Amygdala (tissue), 56 donors: ENCODE measurements at places on chromosomes 13 and 19.

GRCh38 chr13:96417939-96418685 is 328.2 kb downstream of the HS6ST3 start:
- DNase-seq = no peak

DNA sequence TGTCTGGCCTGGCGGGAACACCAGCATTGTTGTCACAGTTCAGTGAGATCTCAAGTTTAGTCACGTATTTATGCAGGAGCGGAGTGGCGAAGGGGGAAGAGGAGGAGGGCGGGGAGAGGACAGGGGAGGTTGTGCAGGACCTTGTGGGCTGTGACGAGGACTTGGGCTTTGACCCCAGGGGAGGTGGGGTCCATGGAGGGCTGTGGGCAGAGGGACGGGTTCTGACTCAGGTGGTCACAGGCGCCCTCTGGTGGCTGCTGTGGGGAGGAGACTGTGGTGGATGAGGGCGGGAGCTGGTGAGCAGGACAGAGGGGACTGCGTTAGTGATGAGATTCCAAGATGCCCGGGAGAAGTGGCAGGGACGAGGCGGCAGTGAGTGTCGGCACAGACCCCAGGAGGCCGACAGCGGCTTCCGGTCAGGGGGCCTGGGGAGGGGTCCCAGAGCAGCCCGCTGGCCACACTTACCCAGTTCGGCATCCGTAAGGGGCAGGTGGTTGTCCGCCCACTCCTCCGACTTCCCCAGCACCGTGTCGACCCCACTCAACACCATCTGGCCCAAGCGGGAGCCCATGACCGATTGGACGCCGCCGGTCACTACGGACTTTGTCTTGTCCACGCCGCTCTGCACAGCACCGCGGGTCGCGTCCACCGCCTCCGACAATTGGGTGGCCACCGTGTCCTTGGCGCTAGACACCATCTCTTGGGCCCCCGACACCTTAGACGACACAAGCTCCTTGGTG is 15.7 kb downstream of the PLIN3 start:
- DNase-seq = peak; percentile 24

- DNase-seq = no peak
These were observed 6.9 kb upstream of the FBXL3 start for GRCh38 chr13:77033717-77034302.

GRCh38 chr19:1856698-1857603 is 6.4 kb downstream of the KLF16 start:
- no peak for DNase-seq

GRCh38 chr19:541699-542098 is 2.2 kb upstream of the GZMM start:
- DNase-seq = no peak

DNA sequence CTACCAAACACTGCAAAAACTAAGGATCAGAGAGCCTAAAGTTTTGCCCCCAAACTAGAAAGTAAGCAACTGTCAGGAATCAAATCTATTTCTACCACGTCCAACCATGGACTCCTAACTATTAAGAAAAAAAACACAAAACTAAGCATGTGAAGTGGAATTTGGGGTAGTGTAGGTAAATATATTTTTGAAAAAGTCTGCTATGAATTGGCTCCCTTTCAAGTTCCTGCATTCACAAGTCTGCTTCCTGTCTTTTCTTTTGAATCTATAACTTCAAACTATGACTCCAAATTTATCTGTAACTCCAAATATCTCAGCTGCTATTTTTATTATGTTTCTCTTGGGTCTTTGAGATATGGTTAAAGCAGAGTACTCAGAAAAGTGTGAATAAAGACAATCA is 47.0 kb downstream of the PCDH9 start:
- DNase-seq = no peak

DNA sequence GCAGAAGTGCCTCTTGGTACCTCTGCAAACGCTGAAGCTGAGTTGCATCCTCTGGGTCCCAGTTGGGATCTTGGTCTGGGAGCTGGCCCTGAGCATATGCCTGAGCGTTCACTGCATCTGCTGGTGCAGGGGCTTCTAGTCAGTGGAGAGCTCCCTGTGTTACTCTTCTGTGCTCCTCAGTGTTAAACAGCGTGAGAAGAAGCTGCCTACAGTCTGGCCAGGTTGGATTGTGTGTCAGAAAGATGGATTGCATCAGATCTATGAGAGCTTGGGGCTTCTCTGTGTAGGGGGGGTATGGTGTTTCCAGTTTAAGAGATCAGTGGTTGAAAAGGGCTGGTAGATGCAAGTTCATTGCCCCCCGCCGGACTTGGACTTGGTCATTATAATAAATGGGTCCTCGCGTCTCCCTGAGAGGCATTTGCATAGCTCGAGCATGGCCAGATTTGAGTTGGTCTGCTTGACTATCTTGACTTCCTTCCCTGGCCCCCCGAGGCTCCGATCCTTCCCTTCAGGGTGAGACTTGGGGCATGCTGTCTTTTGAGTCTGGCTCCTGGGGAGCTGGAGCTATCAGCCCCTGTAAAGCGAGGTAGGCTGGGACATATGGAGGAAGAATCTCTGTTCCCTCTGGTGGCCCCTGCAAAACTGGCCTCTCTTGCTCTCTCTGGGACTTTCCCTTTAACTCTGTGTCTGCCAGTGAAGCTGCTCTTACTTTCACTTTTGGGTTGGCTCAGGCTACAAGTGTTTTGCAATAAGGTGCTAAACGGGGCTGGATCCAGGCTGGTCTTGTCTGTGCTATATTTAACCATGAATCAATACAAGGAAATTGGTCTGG is 52.9 kb downstream of the OR10H4 start:
- no peak for DNase-seq

GRCh38 chr13:46555722-46556417 is 2.9 kb downstream of the LRCH1 start:
- DNase-seq = no peak

DNA sequence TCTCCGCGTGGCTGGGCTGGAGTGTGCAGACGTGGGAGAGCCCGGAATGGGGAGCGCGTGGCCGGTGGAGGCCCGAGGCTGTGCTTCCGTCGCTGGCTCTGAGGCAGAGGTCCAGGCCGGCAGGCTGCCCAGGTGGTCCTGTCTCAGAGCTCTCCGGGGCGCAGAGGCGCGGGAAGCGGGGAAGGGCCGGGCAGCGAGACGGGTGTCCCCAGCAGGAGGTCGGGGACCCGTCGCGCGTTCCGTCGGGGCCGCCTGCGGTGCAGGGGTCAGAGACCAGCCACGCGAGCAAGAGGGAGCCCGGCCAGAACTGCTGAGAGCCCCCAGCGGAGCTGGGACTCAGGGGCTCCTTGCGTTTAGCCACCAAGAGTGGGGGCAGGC is 1.3 kb upstream of the C1QTNF9 start:
- no peak for DNase-seq

- no peak for DNase-seq
These were observed 750.3 kb downstream of the OLFM4 start for GRCh38 chr13:53778937-53779336.

GRCh38 chr19:7505682-7506384 is 10.1 kb upstream of the ZNF358 start:
- DNase-seq = no peak

DNA sequence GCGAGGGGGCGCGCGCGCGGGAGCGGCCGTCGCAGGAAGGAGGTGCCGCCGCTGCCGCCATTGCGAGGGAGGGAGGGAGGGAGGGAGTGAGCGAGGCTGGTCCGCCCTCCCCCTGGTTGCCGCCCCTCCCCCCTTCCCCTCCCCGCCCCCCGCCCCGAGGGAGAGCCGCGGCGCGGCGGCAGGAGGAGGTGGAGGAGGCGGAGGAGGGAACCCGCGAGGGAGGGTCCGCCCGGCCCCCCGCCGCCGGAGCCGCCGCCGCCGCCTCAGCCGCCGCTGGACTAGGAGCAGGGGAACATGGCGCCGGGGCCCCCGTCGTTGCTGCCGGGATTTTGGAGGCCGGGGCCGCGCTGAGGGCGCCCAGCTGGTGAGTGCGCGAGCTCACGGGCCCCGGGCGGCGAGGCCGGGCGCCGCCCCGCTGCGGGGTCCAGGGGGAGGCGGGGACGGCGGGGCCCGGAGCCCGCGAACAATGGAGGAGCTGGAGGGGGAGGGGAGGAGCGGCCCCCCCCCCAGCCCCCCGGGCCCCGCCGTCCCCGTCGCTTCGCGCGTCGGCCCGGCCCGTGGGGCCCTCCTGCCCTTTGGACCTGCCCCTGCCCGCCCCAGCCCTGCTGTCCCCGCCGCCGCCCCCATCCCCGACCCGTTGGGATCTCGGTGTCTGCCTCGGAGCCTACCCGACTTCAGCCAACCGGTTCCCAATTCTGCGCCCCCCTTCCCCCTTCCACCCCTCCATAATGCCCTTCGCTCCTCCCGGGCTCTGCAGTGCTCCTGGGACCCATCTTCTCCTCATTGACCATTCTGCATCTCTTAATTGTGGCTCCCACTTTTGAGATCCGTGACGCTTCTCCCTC is at the start of gene ARHGAP35:
Gene ARHGAP35, plus strand, starts transcription at position 152 of the 845 bp plus-strand sequence. CDS start 57,679 bp downstream, outside the sequence.
- peak; percentile 44 for DNase-seq

GRCh38 chr19:42111384-42111783 is 20.9 kb downstream of the POU2F2 start:
- DNase-seq = no peak

GRCh38 chr19:14786421-14786851 is 8.1 kb upstream of the ADGRE2 start:
- DNase-seq = peak; percentile 1

GRCh38 chr13:112055036-112055914 is 11.7 kb upstream of the SOX1 start:
- DNase-seq = no peak

GRCh38 chr13:110965038-110965754 is 50.3 kb upstream of the ANKRD10 start:
- no peak for DNase-seq

- DNase-seq = no peak
These were observed 476.3 kb upstream of the SLITRK1 start for GRCh38 chr13:84358601-84359000.

GRCh38 chr19:7488736-7489353 is at the start of gene PEX11G:
Gene PEX11G, minus strand, starts transcription at chr19:7489035. Its CDS starts 25 bp downstream, at chr19:7489010.
- DNase-seq = peak; percentile 68

- DNase-seq = no peak
These were observed 1.1 kb upstream of the APOE start for GRCh38 chr19:44904426-44904994.

DNA sequence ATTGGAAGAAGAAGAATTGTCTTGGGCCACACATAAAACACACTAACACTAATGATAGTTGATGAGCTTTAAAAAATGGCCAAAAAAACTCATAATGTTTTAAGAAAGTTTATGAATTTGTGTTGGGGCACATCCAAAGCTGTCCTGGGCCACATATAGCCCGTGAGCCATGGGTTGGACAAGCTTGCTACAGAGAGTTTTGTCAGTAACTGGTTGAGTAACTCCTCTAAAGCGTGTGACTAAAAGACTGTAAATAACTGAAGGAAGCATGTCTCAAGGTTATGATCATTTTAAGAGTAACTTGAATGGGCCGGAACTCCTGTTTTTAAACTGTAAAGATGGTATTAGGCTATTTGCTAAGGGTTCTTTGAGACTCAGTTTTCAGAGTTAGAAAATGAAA is 118.0 kb downstream of the KL start:
- DNase-seq = no peak

- no peak for DNase-seq
These were observed 76.1 kb downstream of the KDM4B start for GRCh38 chr19:5045029-5045428.

DNA sequence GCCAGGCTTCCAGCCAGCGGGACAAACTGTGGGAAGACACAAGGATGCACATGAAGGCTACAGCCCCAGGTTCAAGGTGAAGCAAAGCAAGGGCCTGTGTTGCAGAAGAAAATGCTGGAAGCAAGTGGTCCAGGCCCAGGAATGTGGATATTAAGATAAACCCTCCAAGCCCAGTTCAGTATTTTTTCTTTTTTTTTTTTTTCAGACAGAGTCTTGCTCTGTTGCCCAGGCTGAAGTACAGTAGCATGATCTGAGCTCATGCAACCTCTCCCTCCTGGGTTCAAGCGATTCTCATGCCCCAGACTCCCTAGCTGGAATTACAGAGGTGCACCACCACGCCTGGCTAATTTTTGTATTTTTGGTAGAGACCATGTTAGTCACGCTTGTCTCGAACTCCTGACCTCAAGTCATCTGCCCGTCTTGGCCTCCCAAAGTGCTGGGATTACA is 4.4 kb downstream of the PRDX2 start:
- no peak for DNase-seq

- DNase-seq = no peak
These were observed 490.8 kb downstream of the PCDH20 start for GRCh38 chr13:60924856-60925255.

GRCh38 chr19:42280815-42281145 is 11.7 kb downstream of the CIC start:
- DNase-seq = no peak

- no peak for DNase-seq
These were observed 21.7 kb upstream of the LSM14A start for GRCh38 chr19:34150558-34150957.

- no peak for DNase-seq
These were observed 97.5 kb downstream of the INSR start for GRCh38 chr19:7196763-7197118.

DNA sequence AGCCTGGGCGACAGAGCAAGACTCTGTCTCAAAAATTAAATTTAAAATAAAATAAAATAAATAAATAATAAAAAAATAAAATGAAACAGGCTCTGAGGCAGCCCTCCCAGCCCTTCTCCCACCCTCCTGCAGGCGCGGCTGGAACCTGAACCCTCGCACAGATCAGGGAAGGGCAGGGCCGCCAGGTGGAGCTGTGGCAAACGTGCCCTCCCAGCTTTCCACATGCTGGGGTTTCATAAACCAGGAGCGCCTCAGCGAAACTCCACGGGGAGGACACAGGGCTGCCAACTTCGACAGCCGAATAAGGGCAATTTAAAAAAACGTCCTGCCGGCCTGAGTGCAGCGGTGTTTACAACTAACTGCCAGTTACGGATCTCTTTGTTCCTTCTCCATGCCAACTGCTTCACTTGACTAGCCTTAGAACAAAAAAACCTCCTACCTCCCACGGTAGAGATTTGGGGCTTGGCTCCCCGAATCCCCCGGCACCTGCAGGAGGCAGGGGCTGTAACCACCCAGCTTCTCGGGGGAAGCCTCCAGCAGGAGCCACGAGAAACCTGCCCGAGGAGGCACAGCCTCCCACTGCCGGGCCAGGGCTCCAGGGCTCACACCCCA is 15.9 kb downstream of the ZNF787 start:
- DNase-seq = peak; percentile 43

DNA sequence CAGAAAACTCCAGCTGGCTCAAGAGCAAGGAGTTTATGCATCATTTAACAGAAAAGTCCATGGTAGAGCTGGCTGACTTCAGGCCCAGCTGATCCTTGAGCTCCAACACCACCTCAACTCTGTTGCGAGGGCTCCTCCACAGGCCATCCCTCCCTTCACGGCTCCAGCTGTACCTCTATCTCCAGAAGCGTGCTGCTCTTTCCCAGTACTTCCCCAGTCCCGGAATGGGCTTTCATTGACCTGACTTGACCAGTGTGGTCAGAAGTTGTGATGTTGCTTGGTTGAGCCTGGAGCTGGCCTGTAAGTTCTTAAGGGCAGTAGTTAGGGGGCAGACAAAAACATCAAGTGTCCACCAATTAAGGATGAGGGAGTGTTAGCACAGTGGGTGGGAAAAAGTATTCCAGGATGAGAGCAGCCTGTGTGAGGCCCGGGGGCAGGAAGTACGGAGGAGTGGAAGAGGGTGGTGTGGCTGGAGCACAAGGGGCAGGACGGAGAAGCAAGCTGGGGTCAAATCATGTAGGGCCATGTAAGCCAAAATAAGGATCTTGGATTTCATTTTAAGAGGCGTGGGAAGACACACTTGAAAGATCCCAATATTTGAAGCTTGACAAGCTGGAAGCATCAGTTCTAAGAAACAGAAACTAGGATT is 24.0 kb downstream of the SKA3 start:
- DNase-seq = no peak
